DMS 273 treated with DMSO at 0.1 percent for 48 hours (cell line): ENCODE measurements at places on chromosomes 7 and 10.

- DNase-seq, result no peak
These were observed 196.0 kb upstream of the C7orf33 start for GRCh38 chr7:148394582-148394981.

DNA sequence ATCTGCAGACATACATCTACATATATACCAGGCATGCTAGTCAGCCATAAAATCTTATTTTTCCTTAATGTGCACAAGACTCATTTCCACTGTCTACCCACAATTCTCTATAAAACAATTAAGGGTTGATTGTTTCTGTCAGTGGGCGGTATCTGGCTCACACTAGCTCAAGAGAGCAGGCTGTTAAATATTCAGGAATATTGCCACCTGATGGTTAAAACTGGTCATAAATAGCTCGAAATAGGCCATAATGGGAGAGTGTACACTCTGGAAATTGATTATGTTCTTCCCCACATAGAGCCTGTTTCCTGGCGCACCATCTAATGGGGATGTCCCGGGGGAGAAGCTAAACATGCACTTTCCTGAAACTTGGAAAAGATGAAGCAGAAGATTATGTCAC is 620.6 kb upstream of the ANKRD30A start:
- DNase-seq, result no peak

GRCh38 chr7:3911685-3912084 is 610.6 kb downstream of the SDK1 start:
- no peak for DNase-seq

- no peak for DNase-seq
These were observed 395.7 kb downstream of the THSD7A start for GRCh38 chr7:11436316-11436715.

GRCh38 chr7:88610942-88611341 is 148.6 kb upstream of the ZNF804B start:
- DNase-seq, result no peak

DNA sequence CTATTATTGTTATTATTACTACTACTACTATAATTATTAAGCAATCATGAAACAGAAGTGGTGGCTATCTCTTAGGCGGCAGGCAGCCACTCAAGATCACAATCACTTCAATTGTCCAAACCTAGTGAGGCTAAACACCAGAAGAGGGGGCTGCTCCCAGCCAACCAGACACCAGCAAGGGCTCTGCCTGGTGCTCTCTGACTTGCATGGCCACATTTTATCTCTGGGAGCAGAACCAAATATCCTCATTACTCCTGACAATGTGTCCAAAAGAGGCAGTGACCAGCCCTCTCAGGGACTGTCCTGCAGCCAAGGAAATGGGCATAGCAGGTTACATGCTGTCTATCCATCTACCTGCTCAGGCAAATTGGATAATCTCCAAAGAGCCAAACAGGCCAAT is 187.4 kb upstream of the PDE1C start:
- no peak for DNase-seq

DNA sequence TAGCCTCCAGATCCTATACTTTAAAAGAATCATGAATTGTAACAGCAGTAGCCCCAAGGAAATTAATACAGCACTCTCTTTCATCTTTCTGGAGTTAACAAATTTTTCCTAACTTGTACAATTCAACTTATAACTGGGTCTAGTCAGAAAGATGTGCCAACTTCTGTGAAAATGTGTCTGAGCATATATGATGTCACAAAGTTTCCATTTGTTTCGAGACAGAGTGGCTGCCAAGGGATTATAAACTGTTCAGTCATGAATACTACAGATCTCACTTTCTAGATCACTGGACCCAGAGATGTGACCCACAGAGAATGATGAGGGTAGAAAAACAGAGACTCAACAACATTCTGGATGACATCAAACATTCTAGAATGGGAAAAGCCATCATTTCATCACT is 249.2 kb upstream of the PHF14 start:
- no peak for DNase-seq

DNA sequence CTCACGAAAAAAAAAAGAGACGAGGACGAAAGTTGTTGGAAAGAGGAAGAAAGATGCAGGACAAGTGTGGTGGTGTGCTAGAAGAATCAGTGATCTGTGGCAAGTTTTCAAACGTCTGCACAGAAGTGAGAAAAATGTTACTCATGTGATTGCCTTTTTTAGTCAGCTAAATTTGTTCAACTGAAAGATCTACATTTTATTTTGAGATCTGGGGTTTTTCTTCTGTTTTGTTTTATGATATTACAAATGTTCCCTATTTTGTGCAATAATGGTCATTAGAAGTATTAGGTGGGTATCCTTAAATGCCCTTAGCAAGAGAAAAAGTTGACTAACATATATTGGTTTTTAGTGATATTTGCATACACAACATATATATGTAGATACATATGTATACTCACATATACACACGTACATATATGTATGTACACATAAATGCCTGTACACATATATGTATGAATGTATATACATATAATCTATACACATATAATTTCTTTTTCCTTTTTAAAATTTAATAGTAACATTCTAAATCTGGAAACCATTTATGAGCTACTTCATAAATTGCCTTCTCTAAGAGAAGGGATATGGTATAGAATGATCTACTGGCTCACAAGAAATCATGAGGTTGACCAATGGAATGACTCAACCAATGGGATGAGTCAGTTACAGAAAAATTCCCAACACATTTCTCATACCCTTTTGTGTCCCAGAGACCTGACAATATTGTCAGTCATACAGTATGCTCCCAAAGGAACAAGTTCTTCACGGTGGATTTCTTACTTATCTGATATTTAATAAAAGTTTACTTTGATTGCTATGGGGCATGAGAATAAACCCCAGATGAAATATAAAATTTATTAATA is 38.4 kb downstream of the SLC39A12 start:
- DNase-seq, result no peak

DNA sequence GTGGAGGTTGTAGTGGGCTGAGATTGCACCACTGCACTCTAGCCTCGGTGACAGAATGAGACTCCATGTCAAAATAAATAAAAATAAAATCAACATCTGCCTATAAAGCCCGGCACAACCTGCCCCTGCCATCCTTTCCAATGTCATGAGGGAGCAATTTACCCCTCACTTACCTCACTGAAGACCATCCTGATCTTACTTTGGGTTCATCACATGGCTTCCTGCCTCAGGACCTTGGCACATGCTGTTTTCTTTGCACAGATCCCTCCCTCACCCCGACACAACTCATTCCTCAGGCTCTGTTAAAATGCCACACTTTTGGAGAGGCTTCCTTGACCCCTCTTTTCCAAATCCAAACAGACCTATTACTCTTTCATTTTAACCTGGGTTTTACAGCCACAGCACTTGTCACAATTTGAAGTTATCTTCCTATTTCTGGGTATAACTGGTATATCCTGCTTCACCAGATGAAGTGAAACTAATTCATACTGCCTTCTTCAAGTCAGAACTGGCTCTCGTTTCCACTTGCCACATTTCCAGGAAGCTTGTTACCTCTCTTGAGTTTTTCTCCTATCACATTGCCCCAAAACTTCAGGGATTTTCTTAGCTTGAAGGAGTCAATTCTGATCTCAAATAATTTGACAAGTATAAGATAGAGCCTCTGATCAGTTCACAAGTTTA is 69.3 kb upstream of the PARD3 start:
- DNase-seq, result no peak

DNA sequence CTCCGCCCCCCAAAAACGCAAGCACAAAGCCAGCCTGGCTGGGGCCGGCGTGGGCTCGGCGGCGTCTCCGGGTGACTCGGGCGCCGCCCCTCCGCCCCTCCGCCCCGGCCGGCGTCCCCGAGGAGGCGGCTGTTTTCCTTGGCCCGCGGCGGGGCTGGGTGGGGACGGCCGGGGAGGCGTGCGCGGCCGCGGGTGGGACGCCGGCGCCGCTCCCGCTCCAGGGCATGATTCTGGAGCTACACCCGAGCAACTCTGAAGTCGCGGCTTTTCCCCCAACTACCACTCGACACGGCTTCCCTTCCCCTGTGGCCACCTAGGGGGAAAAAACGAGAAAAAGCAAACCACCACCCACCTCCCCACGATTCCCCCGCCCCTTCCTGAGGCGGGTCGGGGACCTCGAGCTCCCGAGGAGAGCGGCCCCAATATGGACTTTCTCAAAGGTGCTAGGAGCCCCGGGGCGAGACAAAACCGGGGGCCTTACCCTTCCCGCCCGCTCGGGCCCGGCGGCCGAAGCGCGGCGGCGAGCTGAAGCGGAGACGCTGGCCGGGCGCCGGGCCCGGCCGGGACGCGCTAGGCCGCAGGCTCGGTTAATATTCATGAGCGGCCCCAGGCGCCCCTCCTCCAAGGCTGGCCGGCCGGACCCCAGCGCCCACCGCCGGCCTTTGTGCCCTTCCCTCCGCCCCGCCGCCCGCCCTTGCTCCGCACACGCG is 856 bp downstream of the ARHGAP21 start:
- no peak for DNase-seq

DNA sequence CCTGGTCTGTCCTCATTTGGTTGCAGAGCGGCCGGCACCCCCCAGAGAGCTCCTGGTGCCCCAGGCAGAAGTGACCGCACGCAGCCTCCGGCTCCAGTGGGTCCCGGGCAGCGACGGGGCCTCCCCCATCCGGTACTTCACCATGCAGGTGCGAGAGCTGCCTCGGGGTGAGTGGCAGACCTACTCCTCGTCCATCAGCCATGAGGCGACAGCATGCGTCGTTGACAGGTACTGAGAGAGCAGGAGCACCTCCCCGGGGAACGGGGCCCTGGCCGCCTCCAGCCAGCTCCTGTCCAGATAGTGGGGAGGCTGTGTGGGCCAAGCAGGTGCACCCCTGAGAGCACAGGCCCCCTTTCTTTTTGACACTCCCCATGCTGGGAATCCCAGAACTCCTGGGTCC is 532.9 kb upstream of the FOXK1 start:
- no peak for DNase-seq

GRCh38 chr7:140326116-140326928 is 72.0 kb downstream of the SLC37A3 start:
- DNase-seq, result peak; percentile 21

- DNase-seq, result no peak
These were observed 55.3 kb downstream of the RASGEF1A start for GRCh38 chr10:43211431-43212042.

DNA sequence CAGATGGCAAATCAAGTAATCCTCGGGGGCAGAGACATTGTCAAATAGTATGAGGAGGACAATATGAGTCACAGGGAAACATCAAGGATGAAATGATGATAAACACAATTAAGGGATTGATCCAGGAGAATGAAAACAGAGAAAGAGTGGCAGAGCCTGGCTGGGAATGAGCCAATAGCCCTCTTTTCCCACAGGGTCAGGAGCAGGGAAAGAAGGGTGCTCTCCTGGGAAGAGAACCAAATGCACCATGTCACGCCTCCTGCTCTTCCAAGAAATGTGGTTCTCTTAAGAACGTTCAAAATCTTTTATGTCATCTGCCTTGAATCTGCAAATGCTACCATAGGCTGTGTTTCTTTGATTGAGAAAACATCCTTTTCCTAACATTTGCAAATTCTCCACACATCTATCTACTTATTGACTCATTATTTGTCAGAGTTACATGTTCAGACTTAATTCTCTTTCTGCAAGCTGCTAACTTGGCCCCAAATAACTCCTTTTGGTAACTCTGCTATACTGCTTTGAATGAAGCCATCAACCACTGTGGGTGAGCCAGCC is 50.6 kb downstream of the HIPK2 start:
- no peak for DNase-seq

DNA sequence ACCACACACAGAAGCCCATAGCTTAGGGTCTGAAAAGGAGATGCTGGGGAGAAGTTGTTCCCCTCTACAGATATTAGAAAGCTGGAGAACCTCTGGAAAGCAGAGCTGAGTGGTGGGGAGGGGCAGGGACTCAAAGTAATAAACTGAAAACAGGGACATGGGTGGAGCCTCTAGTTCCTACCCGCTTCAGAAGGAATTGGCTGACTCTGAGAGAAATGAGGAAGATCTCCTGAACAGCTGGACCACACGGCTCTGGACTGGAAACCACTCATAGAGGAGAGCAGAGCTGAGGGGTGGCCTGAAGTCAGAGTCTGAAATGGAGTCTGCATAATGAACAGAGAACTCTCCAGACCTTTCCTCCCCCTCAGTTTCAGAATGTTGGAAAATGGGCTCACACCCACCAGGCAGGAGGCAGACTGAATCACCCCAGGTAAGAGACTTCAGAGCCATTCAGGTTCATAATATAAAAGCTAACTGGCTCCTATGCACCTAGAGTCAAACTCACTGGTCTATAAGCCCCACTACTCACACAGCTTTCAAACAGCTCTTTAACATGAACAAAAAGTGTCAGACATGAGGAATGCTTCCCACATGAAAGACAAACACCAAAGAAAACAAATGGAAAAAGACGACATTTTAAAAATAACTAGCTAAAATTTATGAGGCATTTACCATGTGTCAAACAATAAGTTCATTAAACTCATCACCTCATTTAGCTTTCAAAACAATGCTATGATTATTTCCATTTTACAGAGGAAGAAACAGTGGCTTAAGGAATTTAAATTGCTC is 68.1 kb downstream of the RNF216 start:
- no peak for DNase-seq
